ENCODE measurements at places on chromosomes 4 and X.

DNA sequence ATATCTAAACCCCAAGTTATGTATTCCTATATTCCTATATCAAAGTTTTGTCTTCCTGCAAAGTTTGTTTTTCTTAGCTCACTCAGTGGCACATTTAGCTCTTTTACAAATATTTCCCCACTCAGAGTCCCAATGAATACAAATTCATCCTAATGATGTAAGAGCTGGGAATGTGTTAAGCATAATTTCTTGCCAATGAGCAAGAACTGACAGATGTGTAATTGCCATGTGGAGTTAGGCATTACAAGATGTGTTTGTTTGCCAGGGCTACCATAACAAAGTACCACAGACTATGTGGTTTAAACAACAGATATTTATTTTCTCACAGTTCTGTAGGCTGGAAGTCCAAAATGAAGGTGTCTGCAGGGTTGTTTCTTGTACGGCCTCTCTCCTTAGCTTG lies 302.1 kb downstream of the KCTD8 start:
- DNase-seq = no peak

DNA sequence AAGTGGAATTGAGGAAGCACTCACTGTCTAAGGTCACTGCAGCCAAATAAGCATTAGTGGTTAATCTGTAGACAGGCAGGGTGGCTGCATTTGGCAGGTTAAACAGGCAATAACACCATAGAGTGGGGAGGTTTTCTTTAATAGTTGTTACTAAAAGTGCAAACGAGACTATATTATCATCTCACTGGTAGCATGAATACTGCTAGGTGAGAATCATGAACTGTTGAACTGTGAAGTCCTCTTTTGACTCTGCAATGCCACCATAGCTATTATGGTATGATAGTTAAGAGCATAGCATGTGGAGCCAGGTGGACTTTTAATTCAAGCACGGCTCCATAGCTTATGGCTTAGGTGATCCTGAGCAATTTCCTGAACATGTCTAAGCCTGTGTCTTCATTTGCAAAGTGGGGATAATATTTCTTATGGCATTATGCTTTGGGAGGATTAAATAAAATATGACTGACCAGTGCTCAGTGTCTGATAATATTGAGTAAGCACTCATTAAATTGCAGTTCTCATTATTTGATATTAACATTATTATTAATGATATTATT lies 235.6 kb upstream of the HHIP start:
- DNase-seq = no peak

DNA sequence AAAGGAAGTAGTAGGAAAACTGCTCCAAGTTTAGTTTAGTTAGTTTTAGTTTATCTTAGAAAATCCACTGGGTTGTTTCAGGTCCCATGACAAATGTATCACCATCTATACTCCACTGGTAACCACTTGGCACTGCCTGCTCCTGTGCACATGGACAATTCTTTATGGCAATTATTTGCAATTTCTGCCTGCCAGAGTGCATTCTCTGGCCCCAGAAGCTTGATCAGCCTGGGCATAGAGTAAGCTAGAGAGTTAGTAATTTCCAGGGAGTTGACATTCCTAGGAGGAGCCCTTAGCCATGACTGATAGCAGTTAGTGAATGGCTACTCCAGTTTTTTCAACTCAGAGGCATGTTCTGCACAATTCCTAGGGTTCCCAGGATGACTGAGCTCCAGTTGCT lies 203.2 kb upstream of the FGF13 start:
- DNase-seq = no peak

DNA sequence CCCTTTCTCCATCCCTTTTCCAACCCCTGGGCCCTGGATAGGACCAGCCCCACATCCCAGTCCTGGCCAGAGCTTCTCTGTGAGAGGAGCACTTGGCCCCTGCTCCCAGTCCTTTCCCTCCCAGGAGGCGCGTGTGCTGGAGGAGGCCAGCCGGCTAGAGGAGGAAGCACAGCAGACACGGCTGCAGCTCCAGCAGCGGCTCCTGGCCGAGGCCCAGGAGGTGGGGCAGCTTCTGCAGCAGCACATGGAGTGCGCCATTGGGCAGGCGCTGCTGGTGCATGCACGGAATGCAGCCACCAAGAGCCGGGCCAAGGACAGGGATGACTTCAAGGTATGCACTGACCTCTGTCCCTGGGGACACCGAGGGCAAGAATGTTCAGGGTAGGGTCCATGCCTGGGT lies 87.5 kb downstream of the EVC start:
- peak; percentile 41 for DNase-seq

DNA sequence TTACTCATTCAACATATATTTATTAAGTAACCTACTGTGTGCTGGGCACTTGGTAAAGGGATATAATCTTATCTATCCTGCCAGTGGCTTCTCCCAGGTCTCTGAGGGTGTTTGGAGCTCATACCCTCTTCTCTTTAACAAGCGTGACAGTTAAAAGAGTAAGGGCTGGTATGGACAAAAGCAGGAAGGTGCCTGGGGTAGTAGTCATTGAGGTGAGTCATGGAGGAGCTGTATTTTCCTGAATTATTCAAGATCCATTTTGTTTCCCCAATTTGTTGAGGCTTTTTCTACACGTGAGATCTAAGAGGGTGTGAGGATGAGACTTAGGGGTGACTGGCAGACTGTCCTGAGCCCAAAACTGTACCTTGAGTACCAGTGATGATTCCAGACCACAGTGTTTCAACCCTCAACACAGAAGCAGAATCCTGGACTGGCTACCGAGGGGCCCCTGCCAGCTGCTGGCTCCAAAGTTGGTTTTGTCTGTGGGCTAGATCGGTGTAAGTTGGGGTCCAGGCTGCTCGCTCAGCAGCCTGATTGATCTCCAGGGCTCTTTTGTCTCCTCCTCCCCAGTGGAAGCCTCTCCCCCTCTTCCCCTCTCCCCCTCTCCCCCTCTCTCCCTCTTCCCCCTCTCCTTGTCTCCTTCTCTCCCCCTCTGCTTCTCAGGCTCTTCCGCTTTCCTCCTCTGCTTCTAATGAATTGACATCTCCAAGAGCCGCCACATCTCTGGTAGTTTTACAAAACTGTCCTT lies at the start of gene DRP2:
Gene DRP2, plus strand, starts transcription at position 671 of the 748 bp plus-strand sequence. CDS start 11,862 bp downstream, outside the sequence.
- no peak for DNase-seq

DNA sequence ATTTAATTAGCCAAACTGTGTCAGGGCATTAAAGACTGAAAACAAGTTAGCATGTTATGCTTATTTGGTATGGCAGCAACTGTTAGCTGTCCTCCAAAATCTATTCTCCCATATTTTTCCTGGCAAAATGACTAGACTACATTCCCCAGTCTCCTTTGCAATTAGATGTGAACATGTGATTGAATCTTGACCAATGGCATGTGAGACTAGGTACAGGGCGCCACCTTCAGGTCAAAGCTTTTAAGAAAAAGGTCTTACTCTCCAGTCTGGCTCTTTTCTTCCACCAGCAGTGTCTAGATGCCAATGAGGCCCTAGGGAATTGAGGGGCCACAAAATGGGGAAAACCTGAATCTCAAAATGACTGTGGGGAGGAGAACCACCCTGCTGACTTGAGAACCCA lies 408.2 kb downstream of the SMARCA1 start:
- DNase-seq = no peak

GRCh38 chr4:185534511-185534865 lies 819 bp downstream of the PDLIM3 start:
- DNase-seq = no peak

GRCh38 chrX:131677655-131678628 lies 134.1 kb downstream of the OR13H1 start:
- peak; percentile 4 for DNase-seq
